ENCODE measurements at places on chromosomes 6 and 20.

- no peak for DNase-seq
Observed at GRCh38 chr6:70314296-70314695, 11.4 kb upstream of the COL9A1 start.

DNA sequence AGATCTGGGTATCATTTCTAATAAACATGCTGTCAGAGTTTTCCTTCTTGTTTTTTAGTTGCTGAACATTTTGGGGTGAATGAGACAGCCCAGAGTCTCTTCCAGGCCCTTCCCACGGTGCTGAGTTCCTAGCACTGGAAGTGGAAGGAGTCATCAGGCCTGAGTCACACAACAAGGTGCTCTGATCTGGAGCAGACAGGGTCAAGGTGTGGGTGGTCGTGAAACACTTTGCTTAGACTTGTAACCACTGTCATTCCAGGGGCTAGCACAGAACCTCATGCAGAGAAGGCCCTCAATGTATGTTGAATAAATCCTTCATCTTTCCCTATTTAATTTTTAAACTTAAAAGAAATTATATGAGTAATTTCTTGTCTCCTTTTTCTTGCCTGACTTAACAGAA lies 60.6 kb downstream of the TXLNB start:
- DNase-seq = no peak

GRCh38 chr6:27593861-27594260 lies 121.0 kb upstream of the ZNF184 start:
- no peak for DNase-seq

- no peak for DNase-seq
Observed at GRCh38 chr20:6039766-6040165, 14.1 kb downstream of the LRRN4 start.

DNA sequence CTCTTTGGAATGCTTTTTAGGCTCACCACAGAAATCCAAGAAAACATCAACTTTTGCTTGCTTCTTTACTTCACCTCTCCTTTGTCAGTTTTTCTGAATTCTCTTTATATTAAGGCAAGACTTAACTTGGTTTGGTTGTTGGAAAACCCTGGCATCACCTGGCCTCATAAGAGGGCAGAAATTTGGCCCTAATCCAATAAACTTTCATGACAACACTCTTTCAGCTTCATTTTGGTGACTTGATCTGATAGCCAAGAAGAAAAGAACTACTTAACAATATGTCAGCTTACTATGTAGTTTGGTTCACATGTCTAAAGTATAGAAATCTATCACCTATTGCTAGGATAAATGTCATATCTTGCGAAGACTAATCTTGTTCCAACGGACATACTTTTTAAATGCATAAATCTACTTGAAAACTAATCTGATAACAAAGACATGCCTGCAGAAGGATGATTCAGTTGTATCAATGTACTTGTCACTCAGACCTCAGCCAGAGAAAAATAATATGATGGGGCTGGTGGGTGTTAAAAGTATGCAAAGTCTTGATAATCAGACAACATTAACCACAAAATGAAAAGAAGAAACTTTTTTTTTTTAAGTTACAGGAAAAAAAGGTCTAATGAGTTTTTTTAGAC lies 19.3 kb upstream of the HBS1L start:
- no peak for DNase-seq

DNA sequence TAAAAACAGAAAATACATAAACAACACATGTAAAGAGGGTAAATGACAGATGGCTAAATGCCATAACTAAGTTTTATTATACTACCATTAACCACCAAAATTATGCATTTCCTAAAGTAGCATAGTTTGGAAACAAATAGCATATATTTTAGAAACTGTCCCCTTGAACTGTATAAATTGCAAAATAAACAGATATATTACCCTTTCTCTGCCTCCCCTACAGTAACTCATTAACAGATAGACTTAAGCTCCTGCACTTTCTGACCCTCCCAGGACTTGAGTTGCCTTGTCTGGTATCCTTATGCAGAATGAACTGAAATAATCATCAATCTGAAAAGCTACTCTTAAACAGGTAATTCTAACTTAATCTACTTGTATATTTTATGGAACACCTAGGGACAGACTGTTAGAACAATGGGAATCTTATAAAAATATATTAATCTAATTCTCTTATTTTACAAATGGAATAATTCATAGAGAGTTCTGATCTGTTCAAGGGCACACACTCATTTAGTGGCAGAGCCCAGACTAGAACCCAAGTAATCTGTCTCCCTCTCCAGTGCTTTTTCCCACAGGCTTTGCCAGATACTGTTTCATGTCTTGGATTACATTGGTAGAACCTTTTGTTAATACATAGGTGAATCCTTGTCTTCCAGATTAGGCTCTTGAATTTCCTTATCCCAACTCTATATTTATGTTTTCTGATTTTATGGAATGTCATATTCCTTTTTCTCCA lies 50.6 kb upstream of the LOC128125822 start:
- no peak for DNase-seq

DNA sequence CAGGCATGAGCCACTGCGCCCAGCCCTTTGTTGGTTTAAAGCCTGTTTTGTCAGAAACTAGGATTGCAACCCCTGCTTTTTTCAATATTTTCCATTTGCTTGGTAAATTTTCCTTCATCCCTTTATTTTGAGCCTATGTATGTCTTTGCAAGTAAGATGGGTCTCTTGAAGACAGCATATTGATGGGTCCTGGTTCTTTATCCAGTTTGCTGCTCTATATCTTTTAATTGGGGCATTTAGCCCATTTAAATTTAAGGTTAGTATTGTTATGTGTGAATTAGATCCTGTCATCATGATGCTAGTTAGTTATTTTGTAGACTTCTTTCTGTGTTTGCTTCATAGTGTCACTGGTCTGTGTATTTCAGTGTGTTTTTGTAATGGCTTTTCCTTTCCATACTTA lies 46.8 kb downstream of the ZC2HC1B start:
- no peak for DNase-seq

DNA sequence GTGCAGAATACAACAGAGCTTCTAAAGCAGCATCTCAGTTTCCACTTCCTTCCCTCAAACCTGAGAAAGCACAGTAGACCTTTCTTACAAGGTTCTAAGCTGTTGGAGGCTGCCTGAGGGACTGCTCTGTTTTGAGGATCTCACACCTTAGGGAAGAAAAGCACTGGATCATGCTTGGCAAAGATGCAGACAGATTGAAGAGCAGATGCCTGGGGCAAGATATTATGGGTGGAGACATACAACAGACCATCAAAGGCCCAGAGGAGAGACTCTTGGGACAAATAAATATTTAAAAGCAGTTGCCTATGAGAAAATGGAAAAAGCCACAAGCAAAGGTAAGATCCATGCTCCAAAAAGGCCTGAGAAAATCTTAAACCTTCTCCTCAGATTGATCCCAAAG lies 6.2 kb downstream of the ZNF337 start:
- no peak for DNase-seq

- DNase-seq = no peak
Observed at GRCh38 chr6:119343167-119343566, 6.4 kb downstream of the MAN1A1 start.

All from GM03348 (cell line).